ENCODE measurements at places on chromosomes 5 and 9.

- DNase-seq: no peak
Measured at GRCh38 chr5:91495699-91496098, 112.6 kb upstream of the ARRDC3 start.

DNA sequence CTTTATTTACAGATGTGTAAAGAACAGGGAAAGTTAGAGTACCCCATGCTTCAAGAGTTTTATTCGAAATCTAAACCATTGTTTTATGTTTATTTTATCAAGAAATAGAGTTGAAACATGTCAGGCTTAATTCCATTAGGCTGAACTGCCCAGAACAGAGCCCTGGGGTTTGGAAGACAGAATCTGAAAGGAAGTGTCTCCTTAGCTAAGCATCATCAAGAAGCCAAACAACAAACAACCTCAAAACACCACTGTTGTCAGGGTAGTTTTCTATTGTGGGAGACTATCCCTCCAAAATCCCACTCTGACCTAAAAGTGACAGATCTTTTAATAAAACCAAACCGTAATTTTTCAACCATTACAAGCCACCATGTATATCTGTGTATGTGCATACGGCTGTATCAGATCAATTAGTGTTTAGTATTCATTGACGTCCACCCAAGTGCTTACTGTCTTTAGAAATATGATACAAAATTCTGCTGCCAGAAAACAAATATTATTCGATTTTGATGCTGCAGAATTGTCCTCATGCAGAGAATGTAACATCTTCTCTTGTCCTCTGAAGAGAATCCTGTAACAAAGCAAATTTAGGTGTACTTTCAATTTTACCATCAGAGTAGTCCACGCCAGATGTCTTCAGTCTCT, 271.9 kb upstream of the TMEM161B start:
- no peak for DNase-seq

DNA sequence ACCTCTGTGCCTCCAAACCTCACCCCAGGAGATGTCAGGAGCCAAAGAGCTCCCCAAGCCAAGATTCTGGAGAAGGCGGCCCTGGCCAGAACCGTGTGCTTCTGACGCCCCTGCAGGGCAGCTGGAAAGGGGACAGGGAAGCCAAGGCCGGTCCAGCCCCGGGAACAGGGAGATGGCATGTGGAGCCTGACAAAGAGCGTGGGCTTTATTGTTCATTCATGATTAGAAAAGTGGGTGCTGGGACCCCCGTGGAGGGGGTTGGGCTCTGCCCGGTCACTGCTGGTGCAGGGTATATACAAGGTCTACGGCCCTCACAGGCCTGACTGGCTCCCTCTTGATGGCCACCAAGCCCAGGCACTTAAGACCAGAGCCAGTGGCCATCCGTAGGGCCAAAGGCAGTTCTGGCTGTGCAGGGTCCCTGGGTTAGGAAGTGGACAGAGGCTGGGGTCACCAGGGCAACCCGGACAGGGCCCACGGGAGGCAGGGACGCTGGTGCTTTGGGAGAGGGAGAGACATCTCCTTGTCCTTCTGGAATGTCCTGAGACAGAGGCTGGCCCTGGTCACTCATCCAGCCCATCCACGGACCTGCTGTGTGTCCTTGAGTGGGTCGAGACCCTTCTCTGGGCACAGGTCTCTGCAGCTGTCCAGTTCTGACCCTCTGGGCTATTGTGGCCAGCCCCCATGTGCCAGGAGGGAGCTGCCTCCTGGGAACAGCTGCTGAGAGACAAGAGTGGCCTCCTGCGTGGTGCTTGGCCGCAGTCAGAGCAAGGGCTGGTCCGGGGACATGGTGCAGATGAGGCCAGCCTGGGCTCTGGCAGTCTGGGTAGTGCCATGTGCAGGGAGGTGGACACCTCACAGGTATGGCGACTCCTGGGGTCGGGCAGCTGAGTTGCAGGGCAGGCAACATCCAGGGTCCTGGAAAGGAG, 12.5 kb downstream of the NINJ1 start:
- no peak for DNase-seq

DNA sequence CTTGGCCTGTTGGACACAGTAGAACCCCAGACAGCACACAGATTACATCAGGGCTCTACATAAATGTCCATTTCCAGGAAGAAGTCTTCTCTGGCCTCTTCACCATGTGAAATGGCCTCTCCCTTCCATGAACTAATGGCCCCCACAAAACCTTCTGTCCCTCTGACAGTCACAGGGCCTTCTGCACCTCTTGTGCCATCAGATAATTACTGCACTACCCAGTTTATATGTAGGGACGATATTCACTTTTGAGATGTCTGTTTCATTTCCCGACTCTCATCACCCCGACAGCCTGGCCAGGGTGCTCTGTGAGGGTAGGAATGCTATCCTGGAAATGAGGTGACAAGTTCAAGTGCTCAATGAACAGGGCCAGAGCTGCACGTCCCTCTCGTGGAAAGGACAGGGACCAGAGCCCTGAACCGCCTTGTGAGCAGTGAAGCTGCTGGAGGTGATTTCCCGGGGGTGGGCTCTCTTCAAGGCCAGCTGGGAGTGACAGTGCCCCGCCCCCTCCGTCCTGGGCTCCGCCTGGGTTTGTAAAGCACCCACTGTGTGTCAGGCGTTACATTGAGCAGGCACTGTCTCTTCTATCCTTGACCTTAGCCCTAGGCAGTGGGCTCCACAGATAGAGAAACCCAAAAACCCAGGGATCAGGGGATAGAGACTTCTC, 3.0 kb upstream of the FAM78A start:
- no peak for DNase-seq

GRCh38 chr5:96072138-96072790, 110.6 kb upstream of the ELL2 start:
- DNase-seq: no peak

- DNase-seq: no peak
Measured at GRCh38 chr9:16824545-16825330, 45.7 kb downstream of the BNC2 start.

GRCh38 chr5:73451224-73452130, 2.9 kb upstream of the FOXD1 start:
- peak; percentile 47 for DNase-seq

Data from effector memory CD4-positive, alpha-beta T cell (primary cell).